Activated CD4-positive, CD25-positive, alpha-beta regulatory T cell treated with anti-CD3 and anti-CD28 coated beads, Interleukin-2, amount 50 U/mL, for 24 hours (primary cell): ENCODE measurements at places on chromosomes 11 and 22.
A peak's percentile ranks its signal among the peaks of the same experiment; 100 is the strongest.

GRCh38 chr11:117632306-117632705 is 164.7 kb downstream of the DSCAML1 start:
- ATAC-seq: no peak

GRCh38 chr11:32343325-32344008 is 91.9 kb downstream of the WT1 start:
- ATAC-seq: peak; percentile 48

- peak; percentile 77 for ATAC-seq
Measured at GRCh38 chr22:30158744-30159500, 78.7 kb downstream of the HORMAD2 start.

- no peak for ATAC-seq
Measured at GRCh38 chr11:76863196-76863777, 2.6 kb downstream of the ACER3 start.

GRCh38 chr22:24564376-24565058 is 8.7 kb downstream of the SNRPD3 start:
- no peak for ATAC-seq

DNA sequence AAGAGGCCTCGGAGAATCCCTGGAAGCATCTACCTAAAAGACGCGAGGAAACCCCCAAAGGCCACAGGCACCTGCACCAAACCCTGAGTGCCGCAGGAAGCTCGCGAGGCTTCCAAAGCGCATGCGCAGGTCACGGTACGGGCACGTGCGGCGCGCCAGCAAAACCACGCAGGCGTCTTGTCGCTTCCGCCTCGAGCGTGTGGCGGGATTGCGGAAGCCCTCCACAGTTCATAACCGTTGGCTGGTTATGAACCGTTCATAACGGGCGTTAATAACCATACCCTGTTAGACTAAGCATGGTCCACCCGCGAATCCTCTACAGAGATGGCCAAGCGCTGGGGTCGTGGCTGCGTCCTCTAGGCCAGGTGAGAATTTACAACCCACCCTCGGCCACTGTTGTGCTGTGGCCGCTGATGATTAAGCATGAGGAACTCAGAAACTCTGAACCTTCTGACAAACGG is 46.4 kb downstream of the MORC2 start:
- peak; percentile 68 for ATAC-seq

DNA sequence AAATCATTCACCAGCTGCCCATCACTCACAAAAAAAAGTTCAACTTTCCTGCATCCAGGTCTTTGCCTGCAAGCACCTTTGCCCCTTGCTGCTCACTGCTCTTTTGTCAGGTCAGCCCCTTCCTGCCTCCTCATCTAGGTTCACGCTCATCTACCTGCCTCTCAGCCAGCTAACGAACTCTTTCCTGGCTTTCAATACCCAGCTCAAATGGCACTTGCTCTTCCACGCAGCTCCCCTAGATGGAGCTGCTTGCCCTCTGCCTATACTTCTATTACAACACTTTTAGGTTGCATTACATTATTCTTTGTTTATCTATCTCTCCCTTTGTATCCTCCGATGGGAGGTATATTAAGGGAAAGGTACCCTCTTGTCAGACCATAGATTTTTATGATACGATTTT is 78.9 kb upstream of the TBCEL start:
- ATAC-seq: no peak

GRCh38 chr11:82899957-82900276 is 313 bp downstream of the PRCP start:
- no peak for ATAC-seq

DNA sequence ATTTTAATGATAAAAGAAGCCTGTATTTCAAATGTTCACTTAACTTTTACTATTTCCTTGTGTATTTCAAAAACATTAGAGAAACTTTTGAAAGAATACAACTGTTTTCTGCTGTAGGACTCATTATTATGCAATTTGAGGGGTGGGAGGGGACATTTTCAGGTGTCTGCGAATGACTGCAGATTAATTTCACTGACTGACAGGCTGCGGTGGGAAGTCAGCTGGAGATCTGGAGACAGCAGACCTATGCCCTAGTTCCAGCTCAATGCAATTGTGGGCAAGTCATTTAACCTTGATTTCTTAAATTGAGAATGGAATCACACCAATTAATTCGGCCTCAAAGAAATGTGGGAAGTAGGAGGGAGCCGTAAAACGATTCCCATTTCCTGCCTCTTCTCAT is 128.7 kb downstream of the ARL14EP start:
- no peak for ATAC-seq

DNA sequence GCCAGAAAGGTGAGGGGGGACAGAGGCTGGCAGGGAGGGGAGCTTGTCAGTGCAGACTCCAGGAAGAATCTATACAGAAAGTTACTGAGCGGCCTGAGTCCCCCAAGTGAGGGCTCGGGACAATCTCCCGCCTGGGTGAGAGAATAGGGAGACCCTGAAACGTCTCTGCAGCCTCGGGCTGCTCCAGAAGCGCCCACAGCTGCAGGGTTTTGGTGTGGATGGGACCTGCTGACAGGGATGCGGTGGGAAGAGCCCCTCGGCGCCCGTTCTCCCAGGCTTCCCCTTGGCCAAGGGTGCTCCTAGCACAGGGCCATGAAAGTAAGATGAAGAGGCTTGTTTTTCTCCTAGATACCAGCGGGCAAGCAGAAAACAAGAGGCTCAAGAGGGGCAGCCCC is 743 bp upstream of the RCE1 start:
- no peak for ATAC-seq

DNA sequence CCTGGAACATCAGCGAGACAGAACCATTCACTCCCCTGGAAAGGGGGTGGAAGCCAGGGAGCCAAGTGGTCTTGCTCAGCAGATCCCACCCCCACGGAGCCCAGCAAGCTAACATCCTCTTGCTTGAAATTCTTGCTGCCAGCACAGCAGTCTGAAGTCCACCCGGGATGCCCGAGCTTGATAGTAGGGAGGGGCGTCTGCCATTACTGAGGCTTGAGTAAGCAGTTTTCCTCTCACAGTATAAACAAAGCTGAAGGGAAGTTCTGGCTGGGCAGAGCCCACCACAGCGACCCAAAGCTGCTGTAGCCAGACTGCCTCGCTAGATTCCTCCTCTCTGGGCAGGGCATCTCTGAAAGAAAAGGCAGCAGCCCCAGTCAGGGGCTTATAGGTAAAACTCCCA is 764.8 kb upstream of the LUZP2 start:
- no peak for ATAC-seq

DNA sequence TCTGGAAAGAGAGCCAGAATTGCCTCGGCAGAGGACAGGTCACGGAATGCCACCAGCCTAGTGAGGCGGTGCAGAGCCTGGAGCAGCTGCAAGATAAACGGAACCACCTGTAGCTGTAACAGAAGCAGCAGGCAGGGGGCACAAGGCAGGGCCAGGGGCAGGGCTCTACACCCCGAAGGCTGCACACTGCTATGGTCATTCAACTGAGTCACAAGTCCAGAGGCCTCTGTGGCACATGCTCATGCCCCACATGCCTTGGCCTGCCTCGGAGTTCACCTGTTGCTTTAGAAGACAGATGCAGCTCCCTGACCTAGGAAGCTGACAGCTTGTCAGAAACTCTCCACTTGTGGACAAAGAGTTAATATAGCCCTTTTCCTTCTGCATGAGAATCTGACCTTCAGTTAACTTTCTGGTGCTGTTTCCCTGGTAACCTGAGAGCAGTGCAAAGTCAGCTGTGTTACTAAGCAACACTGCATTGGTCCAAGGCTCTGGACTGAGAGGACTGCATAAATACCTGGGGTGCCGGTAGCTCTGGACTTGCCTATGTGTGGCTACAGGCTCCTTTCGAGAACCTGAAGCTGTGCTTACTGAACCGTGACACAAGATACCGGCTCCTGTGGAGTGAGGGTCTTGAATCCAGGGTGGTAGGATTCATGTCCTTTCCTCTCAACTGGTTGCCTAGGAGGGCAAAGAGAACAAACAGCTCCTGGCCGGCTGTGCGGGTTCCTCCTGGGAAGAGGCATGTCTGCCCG is 10.5 kb downstream of the COMMD9 start:
- ATAC-seq: no peak

GRCh38 chr11:10004526-10005113 is 289.4 kb downstream of the SBF2 start:
- no peak for ATAC-seq

GRCh38 chr11:46047520-46047919 is 73.7 kb downstream of the PHF21A start:
- no peak for ATAC-seq

DNA sequence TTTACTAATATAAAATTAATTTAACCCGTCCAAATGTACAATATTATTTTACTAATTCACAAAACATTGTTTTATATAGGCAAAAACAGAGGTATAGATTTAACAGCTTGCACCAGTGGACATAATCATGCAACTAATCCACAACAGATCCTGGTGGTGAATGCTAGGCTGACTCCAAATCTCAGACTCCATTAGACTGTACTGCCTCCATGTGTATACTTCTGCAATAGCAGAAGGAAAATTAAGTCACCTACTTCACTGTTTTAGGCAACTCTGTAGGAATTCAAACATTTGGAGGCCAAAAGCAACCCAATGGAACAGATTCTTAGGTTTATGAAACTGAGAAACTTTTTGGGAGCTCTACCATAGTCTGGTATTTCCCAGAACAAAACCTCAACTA is 30.0 kb upstream of the RAB39A start:
- ATAC-seq: peak; percentile 79

DNA sequence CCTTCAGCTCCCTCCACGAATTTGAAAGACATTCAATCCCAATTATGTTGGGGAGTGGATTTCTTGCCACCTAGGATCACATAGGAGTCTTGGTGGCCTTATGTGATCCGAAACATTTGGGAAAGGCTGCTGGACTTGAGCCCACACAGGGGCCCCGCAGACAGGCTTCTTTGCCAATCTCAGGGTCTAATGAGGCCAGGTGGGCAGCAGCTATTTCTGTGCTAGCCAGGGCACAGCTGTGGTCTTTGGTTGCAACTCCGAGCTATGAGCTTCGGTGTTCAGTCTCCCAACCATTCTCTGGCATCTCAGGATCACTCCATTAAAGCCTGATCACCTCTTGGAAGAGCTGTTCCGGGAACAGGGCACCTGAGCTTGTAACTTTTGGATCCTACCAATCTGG is 84.4 kb downstream of the TP53I11 start:
- ATAC-seq: no peak

DNA sequence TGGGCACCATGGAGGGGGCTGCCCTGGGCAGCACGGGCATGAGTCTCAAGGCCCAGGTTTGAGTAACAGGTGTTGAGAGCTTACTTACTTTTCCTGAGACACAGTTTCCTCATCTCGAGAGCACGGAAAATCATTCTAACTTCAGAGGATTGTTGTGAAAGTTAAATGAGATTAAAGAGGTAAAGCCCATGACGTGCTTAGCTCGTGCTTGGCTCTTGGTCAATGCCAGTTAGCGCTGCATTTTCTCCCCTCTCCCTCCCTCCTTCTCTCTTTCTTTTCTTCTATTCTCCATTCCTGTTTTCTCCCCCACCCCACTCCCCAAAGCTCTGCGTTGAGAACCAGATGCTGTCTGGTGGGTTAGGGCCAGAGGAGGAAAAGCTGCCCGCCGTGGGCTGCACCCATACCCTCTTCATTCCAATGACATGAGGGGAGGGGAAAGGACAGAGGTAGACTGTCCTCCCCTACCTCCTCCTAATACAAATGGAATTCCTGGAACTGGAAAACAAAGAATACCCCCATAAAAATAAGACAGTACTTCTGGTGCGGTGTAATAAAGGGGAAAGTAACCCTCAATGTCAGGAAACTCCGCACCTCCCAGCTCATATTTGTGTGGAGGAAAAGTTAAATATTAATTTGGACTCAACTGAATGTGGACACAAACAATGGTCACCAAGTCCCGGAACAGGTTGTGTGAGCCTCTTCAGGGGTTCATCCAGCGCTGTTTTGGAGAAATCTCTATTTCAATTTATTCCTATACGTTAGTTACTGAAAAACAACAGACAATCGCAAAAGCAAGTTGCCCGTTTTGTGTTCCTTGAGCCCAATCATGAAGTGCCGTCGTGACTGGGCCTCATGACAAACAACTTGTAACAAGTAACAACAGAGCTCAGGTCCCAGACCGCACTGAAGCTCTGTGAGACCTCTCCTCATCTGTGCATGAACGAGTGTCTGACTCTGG is 54.8 kb upstream of the B3GAT1 start:
- ATAC-seq: no peak

DNA sequence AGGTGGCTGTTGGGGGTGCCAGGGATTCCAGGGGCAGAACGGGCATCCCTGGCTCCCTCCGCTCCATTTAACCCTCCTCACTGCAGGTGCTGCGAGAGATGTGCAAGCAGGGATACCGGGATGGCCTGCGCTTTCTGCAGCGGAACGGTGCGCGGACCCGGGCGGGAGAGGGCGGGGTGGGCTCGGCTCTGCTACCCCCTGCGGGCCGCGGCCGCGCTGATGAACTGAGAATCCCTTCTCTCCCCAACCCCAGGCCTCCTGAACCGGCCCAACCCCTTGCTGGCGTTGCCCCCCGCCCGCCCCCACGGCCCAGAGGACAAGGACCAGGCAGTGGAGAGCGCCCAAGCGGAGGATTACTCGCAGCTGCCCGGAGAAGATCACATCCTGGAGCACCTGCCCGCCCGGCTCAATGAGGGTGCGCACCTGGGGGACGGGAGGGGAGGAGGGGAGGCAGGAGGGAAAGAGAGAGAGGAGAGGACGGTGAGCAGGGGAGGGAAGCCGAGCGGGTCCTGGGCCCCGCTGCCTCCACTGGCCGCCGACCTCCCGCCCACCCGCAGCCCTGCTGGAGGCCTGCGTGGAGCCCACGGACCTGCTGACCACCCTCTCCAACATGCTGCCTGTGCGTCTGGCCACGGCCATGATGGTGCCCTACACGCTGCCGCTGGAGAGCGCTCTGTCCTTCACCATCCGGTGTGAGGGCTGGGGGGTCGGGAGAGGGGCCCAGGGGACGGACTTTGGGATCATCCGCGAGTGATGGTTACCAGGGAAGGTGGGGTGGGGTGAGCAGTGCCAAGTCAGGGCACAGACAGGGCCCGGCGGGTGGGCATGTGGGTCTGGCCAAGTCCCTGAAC is 4.1 kb upstream of the CRACR2B start:
- ATAC-seq: no peak

DNA sequence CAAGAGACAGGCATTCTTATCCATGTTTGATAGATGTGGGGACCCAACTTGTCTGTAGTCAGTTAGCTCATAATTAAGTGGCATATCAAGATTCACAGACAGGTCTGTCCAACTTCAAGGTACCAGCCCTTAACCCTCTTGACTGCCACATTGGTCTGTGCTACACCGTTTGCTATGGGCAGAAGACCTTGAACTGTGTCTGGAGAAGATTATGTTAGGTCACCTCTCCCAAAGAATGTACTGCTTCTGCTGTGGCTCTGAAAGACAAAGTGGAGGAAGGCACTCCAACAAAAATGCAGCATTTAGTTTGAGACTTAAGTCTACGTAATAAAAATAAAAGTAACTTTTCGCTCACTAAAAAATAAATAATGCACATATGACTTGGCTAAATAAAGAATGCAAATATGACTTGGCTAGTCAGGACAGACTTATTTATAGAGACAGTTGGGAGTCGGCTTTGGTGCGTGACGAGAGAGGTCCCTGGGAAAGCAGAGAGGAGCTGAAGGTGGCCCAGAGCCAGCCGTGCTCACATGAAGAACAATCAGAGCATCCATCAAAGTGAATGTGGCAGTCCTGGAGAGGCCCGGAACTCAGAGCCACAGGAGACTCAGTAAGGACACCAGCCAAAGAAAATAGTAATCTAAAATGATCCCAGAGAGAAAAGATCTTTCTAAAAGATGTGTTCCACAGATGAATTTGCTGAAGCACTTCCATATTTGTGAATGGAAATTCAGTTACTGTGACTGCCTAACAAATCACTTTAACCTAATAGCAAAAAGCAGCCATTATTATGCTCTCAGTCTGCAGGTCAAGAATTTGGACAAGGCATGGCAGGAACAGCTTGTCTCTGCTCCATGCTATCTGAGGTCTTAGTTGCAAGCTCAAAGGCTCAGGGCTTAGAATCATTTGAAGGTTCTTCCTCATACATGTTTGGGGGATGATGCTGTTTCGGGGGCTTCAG is 35.0 kb downstream of the CWC15 start:
- ATAC-seq: no peak

GRCh38 chr11:1876361-1877063 is 15.2 kb downstream of the PRR33 start:
- no peak for ATAC-seq
